Pons (tissue), 1 donor: ENCODE measurements at places on chromosomes 11 and 22.

- no peak for DNase-seq
These were observed 224.8 kb upstream of the ZBED5 start for GRCh38 chr11:11082646-11083045.

GRCh38 chr22:44331881-44332714 lies 19.3 kb upstream of the SHISAL1 start:
- DNase-seq: no peak

DNA sequence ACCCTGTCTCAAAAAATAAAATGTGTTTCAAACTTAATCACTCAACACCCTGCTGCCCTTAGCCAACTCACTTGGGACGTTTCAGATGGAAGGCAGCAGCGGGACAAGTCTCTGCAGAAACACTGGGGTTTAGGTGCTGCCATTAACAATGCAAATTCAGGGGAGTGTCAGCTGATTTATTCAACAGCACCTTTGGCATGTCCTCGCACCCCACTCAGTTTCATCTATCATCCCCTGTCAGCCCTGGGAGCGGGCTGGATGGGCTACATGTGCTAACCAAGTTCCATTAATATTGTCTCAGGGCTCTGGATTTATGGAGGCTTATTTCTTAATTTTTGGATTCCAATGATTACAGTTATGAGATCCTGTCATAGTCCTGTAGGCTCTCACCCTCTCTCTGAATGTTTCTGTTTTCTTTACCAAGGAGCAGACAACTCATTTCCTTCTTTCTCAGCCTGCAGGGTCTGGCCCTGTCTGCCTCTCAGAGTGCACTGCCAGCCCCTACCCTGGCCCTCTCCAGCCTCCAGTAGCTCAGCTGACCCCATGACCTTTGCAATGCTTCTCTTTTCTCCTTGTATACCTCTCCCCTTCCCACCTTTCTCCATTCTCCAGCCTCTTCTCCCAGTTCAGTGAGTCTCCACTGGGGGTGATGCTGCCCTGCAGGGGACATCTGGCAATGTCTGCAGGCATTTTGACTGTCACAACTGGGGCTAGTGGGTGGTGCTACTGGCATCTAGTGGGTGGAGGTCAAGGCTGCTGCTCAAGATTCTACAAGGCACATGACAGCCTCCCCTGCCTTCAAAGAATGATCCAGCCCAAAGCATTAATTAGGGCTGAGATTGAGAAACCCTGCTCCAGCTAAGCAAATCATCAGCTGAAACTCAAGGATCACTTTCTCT lies 79.0 kb downstream of the APIP start:
- no peak for DNase-seq

- DNase-seq: no peak
These were observed 52.6 kb downstream of the SLC1A2 start for GRCh38 chr11:35366798-35367197.

DNA sequence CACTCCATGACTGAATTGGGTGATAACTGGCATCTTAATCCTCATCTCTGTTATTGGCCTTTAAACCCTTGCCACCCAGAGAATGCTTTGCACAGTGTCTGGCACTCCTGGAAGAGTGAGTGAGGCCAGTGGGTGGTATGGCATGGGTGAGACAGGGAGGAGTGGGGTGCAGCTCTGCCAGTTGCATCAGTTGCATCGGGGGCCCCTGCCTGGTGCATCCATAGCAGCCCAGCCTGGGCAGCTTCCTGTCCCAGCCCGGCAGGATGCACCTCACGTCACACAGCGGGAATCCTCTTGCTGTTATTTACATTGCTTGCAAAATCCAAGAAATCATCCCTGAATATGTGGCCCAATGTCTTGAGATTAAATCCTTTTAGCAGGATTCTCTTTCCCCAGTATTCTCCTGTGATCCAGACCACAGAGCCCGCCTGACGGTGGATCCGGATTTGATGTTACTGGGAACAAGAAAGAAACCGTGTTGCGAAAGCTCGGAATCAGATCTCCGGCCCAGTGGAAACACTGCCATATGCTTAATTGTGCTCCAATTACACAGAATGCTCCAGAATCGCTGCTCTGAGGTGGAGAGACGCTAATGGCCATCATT lies 37.6 kb upstream of the MN1 start:
- DNase-seq: no peak

DNA sequence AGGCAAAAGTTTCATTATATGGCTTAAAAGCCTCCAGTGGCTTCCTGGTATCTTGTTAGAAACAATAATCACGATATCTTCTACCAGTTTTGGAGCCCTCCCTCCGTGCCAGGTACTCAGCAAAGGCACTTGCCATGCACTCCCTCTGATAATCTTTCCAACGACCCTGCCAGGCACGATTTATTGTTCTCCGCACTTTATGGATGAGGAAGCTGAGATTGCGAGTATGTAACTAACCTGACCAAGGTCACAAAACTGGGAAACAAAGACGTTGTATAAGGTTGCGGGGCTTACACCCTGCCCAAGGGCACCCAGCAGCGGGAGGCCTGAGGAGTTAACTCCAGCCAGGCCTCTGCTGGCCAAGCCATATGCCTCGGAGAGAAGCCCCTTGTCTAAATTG lies 218.1 kb downstream of the SNX19 start:
- DNase-seq: no peak

DNA sequence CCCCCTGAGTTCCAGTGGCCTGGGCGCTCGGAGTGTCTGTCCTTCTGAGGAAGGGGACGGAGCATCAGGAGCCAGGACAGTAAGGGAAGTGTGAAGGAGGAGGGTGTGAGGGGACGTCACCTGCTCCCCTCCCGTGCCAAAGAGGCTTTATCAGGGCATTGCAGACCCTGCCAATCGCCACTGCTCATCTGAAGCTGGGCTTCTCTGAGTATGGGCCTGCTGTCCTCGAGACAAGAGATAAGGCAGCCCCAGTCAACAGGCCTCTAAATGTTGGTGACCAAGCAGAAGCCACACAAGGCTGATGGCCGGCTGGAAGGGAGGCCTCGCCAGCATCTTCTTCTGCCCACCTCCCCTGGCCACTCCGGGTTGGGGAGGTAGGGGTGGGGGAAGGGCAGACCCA lies 29.8 kb downstream of the LIF start:
- DNase-seq: no peak

DNA sequence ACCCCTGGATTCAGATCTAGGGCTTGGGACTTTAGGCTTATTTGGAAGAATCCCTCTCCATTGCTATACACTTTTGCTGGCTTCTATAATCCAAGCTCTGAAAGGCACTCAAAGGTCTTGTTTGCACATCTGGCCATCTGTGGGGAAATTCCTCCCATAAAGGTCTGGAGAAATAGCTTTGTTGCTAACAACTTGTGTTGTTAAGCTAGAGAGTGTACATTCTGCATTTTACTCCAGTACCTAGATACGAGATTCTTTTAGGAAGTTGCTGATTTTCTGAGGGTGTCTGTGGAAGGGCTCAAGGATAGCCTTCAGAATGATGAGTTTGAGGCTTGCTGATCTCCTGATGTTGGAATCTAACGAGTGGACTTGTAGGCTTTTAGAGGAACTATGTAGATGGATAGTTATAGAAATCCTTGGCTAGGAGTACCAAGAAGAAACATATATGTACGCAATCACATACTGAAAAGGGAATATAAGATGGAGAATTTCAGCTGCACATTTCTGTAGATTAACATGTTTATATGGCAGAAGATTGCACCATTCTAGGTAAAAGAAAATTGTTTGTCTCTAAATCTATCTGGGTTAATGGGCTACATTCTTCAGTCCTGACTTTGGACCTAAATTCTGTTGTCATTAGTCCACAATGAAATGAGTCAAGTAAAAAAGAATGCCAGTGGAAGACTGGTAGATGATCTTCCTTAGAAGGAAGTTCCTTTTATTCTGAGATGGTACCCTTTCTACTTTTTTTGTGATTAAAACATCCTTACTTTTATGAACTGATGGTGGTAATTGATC lies 51.0 kb downstream of the UBASH3B start:
- DNase-seq: no peak

DNA sequence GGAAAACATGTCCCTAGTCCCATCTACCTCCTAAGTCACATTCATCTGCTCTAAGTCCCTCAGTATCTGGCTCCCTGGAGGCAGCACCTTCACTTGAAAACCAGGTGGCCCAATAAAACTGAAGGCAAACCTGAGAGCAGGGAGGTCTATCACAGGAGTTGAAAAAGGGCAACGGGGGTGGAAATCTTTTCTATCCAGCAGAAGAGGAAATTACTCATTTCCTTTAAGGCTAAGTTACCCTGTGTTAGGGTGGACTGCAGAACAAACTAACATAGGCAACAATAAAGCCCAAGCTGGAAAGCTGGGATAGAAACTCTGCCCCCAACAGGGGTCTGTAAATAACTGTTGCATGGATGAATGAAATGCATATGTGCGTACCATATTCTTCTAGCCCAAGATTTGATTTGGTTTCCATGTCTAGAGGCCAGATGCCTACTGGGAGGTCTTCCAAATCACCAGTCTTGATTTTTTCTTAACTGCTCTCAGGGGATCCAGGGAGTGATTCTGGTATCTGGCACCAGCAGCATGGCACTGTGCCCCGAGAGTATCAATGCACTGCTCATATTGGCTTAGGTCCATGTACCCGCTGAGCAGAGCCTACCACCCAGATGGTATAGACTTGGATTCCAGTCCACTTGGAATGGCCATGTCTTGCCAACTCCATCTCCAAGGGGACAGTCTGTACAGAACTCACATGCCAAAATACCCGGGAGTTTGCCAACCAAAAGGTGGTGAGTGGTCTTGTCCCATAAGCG lies 350.0 kb upstream of the NCAM1 start:
- DNase-seq: no peak

DNA sequence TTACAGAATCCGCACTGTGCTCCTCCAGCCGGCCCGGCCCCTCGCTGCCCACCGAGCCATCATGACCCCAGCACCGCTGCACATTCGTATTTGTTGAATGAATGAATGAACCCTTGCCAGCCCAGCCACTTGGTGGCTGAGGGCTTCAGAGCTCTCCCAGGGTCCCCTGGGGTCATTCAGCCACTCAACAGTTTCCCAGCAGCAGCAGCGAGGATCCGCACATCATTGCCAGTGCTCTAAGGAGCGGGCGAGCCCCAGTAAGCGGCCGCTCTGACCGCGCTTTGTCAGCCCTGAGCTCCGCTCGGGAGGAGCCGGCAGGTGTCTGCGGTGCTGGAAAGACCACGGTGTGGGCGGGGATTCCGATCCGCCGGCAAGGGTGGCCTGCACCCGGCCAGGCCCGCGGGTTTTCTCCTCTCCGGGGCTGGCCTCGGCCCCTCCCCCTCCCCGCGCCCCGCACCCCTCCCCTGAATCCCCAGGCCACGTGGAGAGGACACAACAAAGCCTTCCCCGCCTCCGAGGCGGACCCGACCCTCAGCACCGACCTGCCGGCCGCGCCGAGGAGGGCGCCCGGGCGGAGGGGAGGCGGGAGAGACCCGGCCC lies 563 bp downstream of the BID start:
- no peak for DNase-seq

DNA sequence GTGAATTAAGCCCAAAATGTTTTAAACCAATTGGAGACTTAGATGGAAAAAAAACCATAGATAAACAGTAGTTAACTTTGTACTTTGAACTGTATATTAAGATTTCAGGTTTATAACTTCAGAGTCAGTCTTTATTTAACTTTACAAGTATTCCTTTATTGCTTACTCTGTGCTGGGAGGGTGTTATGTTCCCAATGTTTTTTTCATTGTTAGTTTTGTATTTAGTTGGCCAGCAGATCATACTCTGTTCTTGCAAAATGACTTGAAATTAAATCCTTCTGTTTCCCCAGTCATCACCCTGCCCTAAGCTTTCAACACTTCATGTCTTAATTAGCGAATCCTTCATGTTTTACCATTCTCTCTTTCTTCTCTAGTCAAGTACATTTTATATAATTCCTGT lies 25.3 kb downstream of the SIK2 start:
- DNase-seq: no peak

DNA sequence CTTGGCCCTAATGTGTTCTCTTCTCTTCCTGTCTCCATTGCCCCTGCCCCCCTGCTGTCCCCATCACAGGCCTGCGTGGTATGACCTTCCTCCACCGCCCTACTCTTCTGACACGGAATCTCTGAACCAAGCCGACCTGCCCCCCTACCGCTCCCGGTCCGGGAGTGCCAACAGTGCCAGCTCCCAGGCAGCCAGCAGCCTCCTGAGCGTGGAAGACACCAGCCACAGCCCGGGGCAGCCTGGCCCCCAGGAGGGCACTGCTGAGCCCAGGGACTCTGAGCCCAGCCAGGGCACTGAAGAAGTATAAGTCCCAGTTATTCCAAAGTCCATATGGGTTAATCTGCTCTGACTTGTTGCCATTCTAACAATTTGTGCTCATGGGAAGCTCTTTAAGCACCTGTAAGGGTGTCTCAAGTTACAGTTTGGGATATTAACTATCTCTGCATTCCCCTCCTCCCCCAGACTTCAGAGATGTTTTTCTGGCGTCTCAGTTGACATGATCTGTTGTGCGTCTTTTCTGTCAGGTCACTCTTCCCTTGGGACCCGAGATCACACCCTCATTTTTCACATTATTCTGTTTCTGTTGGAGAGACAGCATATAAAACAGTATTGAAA lies 60.0 kb downstream of the COMMD9 start:
- DNase-seq: no peak

DNA sequence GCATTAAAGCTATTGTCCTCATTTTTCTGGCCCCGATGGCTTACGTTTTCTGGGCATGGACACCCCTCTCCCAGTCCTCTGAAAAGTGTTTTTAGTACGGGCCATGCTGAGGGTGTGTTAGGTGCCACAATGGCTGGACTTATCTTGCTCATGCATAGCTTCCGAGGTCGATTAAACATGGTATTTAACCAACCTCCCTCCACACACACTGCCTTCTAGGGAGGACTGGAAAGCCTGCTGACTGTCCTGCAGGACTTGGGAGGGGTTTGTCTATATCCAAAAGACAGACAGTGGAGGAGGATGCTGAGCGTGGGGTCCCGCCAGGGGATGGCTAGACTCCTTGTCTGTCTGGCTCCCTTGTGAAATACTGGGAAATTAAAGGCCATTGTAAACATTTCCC lies 95.3 kb downstream of the FBXO7 start:
- DNase-seq: no peak

GRCh38 chr11:111406589-111406988 lies 27.5 kb upstream of the POU2AF1 start:
- no peak for DNase-seq

- no peak for DNase-seq
These were observed 1.5 kb upstream of the AGBL2 start for GRCh38 chr11:47716692-47717091.

GRCh38 chr11:66345316-66345649 lies 379 bp upstream of the BRMS1 start:
- DNase-seq: no peak

- DNase-seq: no peak
These were observed 19.5 kb downstream of the TSPAN4 start for GRCh38 chr11:862081-862661.
